ENCODE measurements at places on chromosomes 5 and 9.

GRCh38 chr9:100070104-100071041, 28.4 kb downstream of the ERP44 start:
- DNase-seq: no peak

GRCh38 chr5:115815693-115816225, 700 bp downstream of the CDO1 start:
- no peak for DNase-seq

- no peak for DNase-seq
Observed at GRCh38 chr9:134887686-134888602, 7.3 kb downstream of the FCN2 start.

GRCh38 chr5:59789894-59790293, 103.6 kb downstream of the PDE4D start:
- DNase-seq: no peak

GRCh38 chr5:147568710-147569406, 59.0 kb upstream of the DPYSL3 start:
- DNase-seq: no peak

DNA sequence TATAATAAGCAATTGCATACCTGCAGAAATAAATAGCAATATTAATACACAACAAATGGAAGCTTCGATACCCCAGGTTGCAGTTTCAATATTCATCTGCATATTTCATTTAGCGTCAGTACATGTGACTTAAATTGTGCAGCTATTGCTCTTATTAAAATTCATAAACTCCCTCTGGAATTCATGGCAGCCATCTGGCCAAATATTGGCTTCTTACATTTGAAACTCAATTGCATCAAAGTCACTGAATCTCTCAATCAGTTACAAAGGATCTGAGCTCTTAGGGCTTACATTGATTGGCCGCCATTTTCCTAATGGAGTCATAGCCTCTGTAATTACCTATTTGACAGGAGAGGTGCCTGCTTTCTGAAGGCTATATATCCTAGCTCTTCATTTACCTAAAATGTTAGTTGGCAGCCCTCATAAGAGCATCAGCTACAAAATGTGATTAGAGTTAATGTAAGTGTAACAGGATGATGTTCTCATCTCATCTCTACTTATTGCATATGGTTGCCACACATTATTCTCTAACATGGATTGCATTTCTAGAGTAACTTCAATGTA, 453.5 kb downstream of the CAAP1 start:
- DNase-seq: no peak

DNA sequence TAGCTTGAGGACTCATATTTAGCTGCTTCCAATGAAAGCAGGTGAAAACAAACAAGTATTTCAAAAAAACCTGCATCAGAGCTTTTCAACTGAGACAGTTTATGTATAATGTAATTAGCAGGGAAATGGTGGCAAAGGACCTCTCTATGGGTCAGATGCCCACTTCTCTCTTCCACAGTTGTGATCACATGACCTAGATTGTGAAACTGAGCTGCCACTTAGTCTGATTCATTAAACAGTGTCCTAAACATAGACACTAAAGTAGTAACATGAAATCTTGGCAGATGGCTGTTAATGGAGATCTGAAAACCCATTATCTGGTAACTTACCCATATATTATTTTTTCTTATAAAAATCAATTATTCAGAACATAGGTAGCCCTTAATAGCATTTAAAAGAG, 663.6 kb upstream of the RIOK2 start:
- no peak for DNase-seq

DNA sequence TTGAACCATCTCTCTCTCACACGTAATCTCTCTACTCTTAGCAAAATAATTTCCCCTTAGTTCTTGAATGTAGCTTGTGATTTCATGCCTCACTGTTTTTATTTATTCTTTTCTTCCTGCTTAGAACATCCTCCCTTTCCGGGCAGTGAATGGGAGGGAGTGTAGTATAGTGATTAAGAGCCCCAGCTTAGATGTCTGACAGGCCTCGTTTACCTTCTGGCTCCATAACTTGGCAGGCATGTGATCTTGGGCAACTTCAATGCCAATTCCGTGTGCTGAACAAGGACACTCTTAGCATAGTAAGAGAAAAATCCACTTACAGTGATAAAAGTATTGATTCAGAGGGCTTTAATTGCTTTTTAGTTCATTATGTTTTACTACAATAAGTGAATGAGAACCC, 96.3 kb upstream of the TNPO1 start:
- no peak for DNase-seq

DNA sequence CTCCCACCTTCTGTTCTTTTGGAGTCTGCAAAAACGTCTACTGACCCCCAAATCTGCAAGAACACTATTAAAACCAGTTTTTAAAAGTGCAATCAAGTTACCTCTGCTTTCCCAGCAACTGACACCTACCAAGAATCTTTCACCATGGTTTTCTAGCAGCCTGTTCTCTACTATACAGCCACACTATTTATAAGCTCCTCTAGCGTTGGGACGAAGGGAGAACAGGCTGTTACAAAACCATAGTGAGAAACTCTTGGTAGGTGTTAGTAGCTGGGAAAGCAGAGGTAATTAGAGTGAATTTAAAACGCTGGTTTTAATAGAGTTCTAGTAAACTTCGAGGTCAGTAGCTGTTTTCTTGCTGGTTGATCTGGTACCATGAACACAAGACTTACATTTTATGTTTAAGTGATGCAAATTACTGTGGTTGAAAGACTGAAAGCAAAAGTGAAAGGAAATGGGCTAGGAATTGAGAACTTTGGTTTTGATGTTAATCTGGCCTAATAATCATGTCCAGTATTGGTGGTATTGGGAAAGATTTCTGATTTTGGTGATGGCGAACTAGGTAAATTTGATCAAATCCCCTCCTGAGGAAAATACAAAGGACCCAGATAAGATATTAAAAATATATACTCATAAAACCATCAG, 5.3 kb downstream of the MROH2B start:
- no peak for DNase-seq

- no peak for DNase-seq
Observed at GRCh38 chr5:31476738-31477141, 55.2 kb downstream of the DROSHA start.

DNA sequence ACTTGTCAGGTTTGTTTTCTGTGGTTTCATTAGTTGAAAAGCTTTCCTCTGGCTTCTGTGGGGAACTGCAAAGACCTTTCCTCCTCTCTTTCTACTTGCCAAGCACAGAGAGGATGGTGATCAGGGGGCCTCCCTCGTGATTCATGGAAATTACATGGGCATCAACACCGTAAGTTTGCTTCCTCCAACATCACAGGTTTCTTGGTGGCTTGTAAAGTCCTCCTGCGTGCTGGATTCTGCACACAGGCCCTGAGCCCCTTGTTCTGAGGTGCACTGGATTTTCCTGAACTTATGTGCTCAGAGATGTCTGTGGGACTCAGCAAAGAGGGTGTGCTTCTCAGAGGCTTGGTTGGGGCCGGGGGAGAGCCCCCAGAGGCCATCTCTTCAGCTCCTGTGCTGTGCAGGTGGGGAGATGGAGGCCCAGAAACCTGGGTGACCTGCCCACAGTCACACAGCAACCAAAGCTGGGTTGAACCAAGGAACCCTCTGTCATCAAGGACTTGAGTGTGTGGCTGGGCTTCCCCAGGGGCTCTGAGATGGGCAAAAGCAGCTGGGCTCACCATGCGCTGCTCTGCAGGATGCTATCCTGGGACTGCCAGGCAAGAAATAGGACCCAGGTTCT, 36.5 kb downstream of the RGS3 start:
- no peak for DNase-seq

DNA sequence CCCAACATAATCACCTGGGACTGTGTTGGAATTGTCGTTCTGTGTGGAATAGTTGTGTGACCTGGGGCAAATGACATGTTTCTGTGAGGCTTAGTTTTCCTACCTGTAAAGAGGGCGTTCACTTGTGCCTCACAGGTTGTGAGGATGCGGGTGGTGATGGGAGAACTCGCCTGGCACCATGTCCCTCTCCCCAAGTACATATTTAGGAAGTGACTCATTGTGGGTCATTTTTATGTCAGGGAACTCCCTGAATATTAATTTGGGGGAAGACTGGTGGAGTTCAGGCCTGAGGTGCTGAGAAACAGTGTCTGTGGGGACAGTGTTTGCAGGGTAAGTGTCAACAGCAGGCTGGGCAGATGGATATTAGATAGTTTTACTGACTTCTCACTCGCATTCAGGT, 144.7 kb downstream of the KDM4C start:
- DNase-seq: no peak

DNA sequence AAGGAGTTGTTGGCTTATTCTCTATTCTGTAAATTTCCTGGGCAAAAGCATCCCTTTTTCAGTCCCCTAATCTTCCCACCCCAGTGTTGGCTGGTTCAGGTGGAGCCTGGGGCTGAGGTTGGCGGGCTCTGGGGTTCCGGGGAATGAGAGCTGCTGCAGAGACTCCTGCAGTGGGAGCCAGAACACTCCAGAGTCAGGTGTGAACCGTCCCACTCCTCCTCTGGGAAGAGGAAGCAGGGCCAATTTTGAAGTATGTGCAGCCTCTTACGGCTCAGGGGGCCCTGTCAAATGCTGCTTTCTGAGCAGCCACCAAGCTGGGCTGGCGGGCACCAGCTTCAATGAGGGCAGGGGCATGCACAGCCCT, 42.8 kb downstream of the JADE2 start:
- no peak for DNase-seq

Data from CD4-positive, alpha-beta T cell treated with Interleukin-17A for 4 hours (primary cell).